ENCODE measurements at places on chromosomes 1 and 21.

- DNase-seq, result no peak
These were observed 25.8 kb upstream of the VPS26C start for GRCh38 chr21:37292941-37293340.

DNA sequence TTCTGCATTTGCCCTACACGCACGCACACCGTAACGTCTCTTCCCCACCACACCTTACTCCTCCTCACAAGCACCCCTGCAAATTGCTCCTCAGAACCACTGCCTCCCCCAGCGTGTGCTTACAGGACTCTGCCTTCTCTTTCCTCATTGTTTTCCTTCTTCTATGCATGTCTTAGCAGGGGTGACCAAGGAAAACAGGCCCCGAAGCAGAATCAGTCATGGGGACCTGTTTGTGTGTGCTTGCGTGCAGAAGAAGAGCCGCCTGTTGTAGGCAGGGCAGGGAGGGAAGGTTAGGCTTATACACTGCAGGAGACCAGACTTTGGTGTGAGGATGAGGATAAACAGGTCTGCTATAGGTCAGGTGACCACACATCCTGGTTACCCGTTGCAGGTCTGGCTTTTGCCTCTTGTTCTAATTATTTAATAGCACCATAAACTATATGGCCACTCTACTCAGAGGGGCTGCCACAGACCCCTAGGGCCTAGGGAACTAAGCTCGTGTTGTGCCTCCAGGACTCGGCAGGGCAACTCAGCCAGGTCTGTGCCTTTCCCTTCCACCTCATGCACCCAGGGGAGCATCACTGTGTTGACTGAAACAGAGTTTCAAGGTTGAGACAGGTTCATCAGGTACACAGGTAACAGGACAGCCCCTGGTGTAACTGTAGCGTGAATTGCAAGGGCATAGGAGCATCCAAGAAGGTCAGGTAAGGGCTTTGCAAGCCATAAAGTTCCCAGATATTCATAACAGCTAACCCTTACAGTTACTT, 60.8 kb upstream of the EPS8L3 start:
- DNase-seq, result no peak

- no peak for DNase-seq
These were observed 67.3 kb upstream of the AKT3 start for GRCh38 chr1:243917177-243917862.

GRCh38 chr1:43960798-43961197, 9.0 kb upstream of the DPH2 start:
- DNase-seq, result no peak

DNA sequence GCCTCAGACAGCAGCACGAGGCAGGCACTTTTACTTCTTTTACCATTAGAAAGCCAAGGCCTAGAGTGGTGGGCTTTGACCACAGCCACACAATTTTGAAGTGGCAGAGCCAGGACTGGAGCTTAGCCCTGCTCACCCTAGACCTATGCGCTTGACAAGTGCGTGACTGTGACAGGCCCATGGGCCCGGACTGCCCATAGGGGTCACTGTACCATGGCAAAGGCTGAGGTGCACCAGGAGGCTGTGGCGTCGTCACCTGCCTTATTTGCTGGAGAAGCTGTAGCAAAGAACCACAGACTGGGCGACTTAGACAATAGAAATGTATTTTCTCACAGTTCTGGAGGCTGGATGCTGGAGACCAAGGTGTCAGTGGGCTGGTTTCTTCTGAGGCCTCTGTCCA, 2.6 kb upstream of the TMEM82 start:
- DNase-seq, result no peak

- no peak for DNase-seq
These were observed 21.6 kb upstream of the BCL10 start for GRCh38 chr1:85297855-85298629.

Measured in NCI-H187 treated with DMSO at 0.1 percent for 48 hours (cell line).